ENCODE measurements at places on chromosomes 2 and 18.

DNA sequence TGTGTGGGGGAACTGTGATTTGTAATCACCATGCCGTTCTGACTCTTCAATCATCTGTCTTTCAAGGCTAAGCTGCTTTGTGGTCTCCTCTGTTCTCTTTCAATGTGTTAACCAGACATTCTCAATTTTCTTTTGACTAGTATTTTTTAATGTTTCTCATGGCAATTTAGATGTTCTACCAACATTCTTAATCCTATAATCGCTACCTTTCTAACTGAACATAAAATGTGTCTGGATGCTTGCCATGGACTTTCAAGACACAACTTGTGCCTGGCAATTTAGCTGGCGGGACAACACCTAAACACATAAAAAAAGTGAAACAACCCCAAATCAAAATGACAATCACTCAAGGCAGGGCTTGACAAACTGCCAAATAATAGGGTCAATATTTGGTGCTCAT, 135.0 kb upstream of the ACKR3 start:
- no peak for DNase-seq

DNA sequence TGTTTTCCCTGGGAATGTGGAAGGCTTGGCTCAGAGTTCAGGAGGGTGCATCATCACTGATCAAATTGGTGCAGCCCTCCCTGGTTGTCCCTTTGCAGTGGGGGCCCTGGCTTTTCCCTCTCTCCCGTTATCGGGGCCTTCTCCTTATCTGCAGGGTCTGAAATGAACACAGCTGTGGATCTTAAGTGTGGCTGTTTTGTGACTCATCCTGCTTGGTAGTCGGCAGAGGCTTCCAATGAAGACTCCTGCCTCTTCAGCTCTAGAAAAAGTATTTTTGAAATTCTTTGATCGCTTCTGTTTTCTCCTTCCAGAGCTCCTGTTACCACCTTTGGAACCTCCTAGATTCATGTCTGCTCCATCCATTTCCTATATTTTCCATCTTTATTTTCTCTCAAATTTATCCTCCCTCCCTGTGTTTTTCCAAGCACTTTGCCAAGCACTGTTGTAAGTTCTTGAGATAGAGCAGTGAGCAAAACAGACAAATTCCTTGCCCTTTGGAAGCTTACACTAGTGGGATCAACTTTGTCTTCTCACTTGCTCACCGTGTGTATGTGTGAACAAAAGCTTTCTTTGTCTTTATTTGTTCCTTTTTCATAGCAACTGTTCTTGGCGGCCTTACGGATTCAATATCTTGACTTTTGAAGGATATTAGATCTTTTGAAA, 45.7 kb downstream of the RALB start:
- DNase-seq = no peak

DNA sequence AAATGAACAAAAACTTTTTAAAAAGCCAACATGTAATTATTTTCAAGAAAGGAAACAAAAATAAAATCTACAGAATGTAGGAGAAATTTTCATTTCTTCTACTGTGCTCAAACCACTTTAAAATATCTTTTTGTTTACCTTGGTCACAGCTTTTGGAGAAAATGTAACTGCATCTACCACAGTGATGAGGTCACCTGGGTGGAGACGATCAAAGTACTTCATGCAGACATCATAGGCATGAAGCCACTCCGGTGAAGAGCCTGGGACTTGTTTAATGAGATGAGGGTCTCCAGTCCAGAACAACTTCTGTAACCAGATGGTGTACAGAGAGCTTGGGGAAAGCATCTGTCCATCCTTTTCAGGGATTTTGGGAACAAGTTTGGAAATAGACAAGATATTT, 285.8 kb downstream of the NBAS start:
- DNase-seq = no peak

GRCh38 chr18:31657823-31658669, 26.3 kb downstream of the B4GALT6 start:
- no peak for DNase-seq

GRCh38 chr2:155235710-155236109, 537.2 kb downstream of the KCNJ3 start:
- no peak for DNase-seq

DNA sequence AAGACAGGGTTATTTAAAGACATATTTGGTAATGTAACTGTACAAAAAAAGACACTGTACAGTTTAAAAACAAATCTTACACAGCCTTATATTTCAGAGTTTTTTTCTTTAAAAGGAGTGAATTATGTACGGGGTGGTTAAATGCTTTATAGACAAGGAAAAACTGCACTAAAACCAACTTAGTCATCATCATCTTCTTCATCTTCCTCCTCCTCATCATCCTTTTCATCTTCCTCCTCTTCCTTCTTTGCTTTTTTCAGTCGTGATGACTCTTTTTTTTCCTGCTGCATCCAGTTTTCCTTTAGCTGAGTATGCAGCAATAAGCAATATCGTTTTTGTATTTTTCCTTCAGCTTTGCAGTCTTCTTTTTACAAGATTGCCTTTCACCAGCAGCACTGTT, 14.6 kb upstream of the MBOAT2 start:
- no peak for DNase-seq

- DNase-seq = no peak
Observed at GRCh38 chr2:64243081-64244036, 99.1 kb upstream of the PELI1 start.

GRCh38 chr2:10775021-10775780, 37.4 kb downstream of the PDIA6 start:
- DNase-seq = peak; percentile 44
